A549 treated with DMSO at 1 μM for 4 hours (cell line): ENCODE measurements at places on chromosomes 2 and 18. TPM values are rescaled to one million over a fixed set of nuclear protein-coding genes. Genes with fewer than 3 reads are reported as not detected.

Gene ASPRV1
- 0.17 to 0.38 TPM (median 0.24 TPM) in 5 replicates for total RNA-seq

Gene ESCO1
- total RNA-seq: 8.9 to 11.2 TPM (median 10.3 TPM) in 5 replicates

Gene TWIST2
- total RNA-seq: 10.1 to 20.6 TPM (median 18.8 TPM) in 5 replicates

Gene AP1S3
- total RNA-seq: 23.7 to 33.6 TPM (median 31.4 TPM) in 5 replicates

Gene STON1
- total RNA-seq: 0.24 to 0.46 TPM (median 0.38 TPM) in 5 replicates

Gene CNGA3
- total RNA-seq: 0.03 TPM in 1 of 5 replicates, not detected in the others

Gene FEV
- total RNA-seq: not detected in 5 replicates

Gene CDH2
- total RNA-seq: 33.3 to 52.2 TPM (median 44.8 TPM) in 5 replicates

Gene ERMN
- not detected in 5 replicates for total RNA-seq

Gene RIT2
- not detected in 5 replicates for total RNA-seq
